ENCODE measurements at places on chromosomes 11 and 22.

DNA sequence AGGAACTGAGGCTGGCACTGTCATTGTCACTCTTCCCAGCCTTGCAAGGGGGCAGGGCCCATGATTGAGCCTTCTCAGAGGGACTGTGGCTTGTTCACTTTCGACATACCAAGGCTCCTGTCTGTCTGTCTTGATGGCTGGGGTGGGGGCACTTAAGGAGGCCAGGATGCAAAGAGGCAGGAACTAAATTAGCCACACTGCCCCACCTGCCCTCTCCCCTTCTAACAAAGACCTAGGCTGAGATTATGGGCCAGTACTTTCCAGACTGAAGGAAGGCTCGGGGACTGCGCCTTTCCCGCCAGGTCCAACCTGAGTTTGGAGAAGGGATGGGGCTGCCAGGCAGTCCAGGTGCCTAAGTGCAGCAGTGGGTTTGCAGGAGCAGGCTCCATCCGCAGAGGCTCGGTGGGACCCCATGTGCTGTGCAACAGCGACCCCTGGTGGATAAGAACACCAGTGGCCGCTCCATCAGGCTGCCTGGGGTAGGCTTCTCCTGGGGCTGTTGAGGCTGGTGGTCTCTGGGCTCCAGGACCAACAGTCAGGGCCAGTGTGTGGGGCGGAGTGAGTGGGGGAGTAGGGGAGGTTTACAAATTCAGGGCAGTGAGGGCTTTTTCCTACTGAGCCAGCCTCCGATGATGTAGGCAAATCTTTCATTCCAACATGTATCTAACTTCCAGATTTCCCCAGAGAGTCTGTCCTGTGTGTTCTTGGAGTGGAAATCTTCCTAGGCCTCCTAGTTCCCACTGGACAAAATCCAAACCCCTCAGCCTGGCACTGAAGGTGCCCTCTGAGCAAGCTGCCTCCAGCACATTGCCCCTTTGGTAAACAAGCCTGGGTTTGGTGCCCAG is 93.9 kb downstream of the INSC start:
- peak; percentile 52 for DNase-seq

- no peak for DNase-seq
Observed at GRCh38 chr11:131195661-131196517, 174.5 kb upstream of the NTM start.

GRCh38 chr22:39132281-39132680 is 20.2 kb downstream of the CBX7 start:
- DNase-seq, result no peak

- DNase-seq, result no peak
Observed at GRCh38 chr11:110199184-110199981, 97.0 kb downstream of the RDX start.

GRCh38 chr11:3165152-3165705 is at the start of gene OSBPL5:
TSS of gene OSBPL5 (minus strand) at chr11:3165310. CDS start at chr11:3129148, 36,162 bp downstream.
- peak; percentile 19 for DNase-seq

- DNase-seq, result no peak
Observed at GRCh38 chr11:65962141-65962564, 619 bp downstream of the SART1 start.

- DNase-seq, result no peak
Observed at GRCh38 chr11:129731316-129731715, 84.3 kb upstream of the TMEM45B start.

- DNase-seq, result no peak
Observed at GRCh38 chr11:34588023-34588422, 32.9 kb upstream of the EHF start.

DNA sequence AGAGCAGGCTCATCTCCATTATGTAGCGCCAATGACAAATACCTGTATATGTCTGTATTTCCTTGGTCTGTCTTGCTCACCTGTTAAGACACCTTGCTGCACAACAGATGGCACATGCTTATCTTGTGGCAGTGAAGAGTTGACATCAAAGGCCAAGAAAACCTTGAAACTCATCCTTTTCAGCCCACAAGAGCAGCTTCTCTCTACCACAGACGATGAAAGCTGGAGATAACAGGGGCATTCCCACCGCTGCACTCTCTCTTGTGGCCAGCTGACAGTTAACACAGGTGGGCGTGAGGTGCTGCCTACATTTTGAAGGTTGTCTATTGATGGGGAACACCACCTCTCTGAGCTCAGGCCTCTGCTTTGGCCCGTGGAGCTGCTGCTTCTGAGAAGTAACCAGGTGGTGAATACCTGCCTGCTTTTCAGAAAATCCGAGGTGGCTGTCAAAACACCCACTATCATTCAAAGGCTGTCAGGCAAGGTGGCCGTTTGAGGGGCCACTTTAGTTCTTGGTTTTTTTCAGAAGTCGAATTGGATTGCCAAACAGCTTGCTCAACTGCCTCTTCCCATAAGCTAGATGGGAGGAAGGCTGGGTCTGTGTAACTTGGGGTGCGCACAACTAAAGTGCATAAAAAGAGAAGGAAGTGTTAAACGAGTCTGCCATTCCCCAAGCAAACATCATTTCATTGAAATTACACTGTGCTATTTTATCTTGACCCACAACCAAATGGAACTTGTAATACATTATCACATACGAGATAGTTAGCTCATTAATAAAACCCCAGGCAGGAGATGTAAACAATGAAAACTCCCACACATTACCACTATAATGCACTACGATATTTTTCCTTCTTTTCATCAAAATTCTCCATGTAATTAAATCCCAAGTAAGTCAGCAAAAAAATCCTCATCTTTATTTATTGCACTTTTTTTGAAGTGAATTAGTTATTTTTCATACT is 87.1 kb upstream of the RAG2 start:
- no peak for DNase-seq

DNA sequence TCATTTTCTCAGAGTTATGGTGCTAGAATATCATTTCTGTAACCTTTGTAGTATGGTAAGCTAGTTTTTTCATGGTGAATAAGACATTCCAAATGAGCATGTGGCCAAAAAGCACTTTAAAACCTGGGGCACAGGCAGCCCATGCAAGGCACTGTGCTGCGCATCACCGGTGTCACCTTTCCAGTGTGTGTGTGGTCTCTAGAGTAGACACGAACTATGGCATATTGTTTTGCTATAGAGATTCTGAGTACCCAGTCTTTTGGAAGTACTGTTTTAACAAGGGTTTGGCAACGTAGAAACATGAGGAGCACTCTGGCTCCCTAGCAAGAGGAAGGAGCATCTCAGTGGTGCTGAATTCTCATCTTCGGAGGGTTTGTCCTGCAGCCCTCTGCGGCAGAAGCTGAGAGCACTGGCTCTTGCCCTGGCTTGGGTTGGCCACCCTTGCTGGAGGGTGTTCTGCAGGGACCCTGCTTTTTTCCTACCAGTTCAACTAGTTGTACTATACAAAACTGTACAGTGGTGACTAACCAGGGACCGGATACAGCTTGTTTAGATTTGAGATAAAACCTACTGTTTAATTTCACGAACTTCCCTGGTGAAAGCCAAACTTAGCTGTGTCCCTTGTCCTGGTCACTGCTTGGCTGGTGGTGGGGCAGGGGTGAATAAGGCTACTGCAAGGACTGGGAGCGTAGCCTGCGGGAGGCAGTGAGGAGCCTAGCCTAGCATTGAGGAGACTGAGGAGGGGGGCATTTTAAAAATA is 135.7 kb downstream of the ATXN10 start:
- DNase-seq, result no peak

GRCh38 chr11:46594785-46595184 is 962 bp upstream of the AMBRA1 start:
- no peak for DNase-seq

DNA sequence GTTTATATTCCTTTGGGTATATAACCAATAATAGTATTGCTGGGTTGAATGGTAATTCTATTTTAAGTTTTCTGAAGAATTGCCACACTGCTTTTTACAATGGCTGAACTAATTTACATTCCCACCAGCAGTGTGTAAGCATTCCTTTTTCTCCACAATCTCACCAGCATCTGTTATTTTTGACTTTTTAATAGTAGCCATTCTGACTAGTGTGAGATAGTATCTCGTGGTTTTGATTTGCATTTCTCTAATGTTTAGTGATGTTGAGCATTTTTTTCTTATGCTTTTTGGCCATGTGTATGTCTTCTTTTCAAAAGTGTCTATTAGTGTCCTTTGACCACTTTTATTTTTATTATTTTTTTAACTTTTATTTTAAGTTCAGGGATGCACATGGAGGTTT is 275.3 kb downstream of the METTL15 start:
- no peak for DNase-seq

- DNase-seq, result no peak
Observed at GRCh38 chr22:37022483-37023337, 3.2 kb downstream of the MPST start.

GRCh38 chr11:102320679-102321078 is 3.4 kb downstream of the BIRC3 start:
- DNase-seq, result no peak

DNA sequence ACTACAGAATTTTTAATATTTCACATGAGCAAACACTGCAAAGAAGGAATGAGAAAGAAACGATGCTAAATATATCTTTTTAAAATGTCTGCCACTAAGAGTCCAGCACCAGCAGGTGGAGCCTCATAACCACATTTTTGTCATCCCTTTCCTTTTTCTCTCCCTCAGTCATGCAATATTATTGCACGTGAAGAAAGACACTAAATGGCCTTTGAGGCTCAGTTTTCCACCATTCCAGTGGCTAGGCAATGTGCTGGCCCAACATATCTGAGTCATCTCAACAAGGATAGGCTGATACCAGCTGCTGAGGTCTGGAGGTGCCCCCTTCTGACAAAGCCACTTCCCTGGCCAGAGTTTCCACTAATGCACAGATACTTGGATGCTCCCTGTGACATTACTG is 1.8 kb downstream of the ALKBH8 start:
- no peak for DNase-seq

DNA sequence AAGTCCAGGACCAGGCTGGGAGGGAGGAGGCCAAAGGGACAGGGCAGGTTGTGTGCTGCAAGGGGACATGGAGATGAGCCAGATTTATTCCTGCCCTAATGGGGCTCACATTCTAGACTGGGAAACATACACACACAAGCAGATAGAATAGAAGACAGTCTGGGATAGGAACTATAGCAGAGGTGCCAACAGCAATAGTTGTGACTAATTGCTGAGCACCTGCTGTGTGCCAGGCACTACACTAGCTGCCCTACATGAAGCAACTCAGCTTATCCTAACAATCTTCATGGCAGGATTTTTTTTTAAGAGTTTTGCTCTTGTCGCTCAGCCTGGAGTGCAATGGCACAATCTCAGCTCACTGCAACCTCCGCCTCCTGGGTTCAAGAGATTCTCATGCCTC is 11.4 kb downstream of the MOGAT2 start:
- DNase-seq, result no peak

GRCh38 chr11:126628790-126629621 is 273.5 kb downstream of the ST3GAL4 start:
- DNase-seq, result no peak

- no peak for DNase-seq
Observed at GRCh38 chr11:12897390-12897789, 111.7 kb upstream of the RASSF10 start.
